Inflammatory macrophage treated with lipopolysaccharide for 1 hour (primary cell): ENCODE measurements at places on chromosomes 16 and 17.

- peak; percentile 10 for DNase-seq
Measured at GRCh38 chr16:20782470-20782869, 18.7 kb downstream of the ACSM3 start.

- DNase-seq = no peak
Measured at GRCh38 chr17:16915752-16916556, 56.0 kb downstream of the TNFRSF13B start.

- peak; percentile 14 for DNase-seq
Measured at GRCh38 chr17:42526031-42526444, 10.0 kb upstream of the NAGLU start.

GRCh38 chr16:85491058-85491771 lies 121.9 kb upstream of the GSE1 start:
- peak; percentile 28 for DNase-seq

GRCh38 chr17:59097876-59098275 lies 8.8 kb downstream of the TRIM37 start:
- no peak for DNase-seq

DNA sequence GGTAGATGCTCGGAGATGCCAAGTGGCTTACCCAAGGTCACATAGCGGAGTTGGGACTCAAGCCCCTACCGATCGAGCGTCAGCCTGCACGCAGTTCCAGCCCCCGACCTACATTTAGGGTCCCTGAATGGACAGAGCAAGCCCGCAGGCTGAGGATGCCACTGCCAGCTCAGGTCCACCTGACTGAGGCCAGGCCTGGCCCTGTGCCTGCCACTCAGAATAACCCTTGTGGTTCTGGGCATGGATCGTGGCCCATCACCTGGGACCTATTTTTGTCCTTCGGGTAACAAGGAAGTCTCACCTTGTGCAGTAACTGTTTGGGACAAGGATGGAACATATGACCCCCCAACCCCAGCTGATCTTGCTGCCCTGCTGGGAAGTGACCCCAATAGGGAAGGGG lies 17.1 kb downstream of the CDH16 start:
- no peak for DNase-seq
